ENCODE measurements at places on chromosomes 7 and 10.

DNA sequence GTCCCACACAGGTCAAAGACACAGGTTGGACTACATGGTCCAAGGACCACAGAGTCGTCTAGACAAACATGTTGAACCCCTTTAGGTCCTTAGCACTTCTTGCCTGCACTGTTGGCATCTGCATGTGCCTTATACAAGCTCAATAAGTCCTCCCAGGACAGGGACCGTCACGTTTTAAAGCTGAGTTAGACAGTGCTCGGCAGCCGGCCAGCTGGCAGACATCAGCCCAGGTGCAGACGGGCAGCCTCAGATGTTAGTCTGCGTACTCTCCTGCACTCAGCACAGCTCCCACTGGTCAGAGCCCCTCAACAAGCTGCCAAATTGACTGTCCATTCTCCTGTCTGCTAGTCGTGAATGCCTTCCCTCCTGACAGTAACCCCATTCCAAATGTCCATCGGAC is 34.9 kb downstream of the PARP12 start:
- DNase-seq = no peak

DNA sequence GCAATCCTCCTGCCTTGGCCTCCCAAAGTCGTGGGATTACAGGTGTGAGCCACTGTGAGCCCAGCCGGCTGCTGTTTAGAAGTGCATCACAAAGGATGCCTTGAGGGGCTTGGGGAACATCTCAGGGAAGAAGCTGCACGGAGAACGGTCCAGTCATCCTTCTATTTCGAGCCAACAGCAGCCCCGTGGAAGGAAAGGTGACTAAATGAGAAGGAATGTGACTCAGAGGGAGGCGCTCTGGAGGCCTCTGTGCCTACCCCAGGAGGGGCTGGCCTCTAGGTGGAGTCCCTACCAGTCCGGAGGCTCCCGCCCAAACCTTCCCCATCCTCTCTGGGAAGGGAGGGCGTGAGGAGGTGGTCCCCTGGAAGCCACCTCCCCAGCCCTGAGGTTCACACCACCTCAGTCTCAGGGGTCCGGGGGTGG is 76.2 kb downstream of the CTBP2 start:
- DNase-seq = peak; percentile 90

DNA sequence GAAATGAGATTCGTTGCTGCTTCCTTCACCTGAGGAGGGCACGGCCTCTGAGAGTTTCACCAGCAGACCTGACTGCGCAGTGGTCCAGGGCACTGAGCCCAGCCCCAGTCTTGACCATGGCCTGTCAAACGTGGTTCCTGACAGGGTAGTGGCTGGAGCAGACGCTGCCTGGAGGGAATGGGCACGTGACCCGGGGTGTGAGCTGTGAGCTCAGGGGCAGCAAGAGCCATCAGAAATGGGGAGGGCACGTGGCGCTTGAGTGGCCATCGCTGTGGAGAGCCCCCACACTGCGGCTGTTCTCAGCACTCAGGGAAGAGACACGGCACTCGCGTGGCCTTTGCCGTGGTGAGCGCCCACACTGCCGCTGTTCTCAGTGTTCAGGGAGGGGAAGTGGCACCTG is 12.0 kb downstream of the FAM20C start:
- no peak for DNase-seq

DNA sequence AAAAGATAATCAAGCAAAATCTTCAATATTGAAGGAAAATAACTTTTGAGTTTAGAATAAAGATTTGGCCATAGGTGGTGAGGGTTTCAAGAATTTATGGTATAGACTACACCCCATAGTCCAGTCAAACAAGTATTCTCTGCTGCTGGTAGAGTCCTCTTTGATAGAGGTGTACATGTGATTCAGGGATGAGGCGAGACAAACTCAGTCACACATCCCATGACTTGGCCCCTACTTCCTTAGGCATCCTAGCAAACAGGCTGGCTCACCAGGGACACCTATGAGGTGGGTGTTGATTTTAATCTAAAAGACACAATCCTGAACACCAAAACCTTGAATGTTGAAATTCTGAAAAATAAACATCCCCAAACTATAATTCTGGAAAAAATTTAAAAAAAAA is 78.1 kb upstream of the SLC25A13 start:
- no peak for DNase-seq

DNA sequence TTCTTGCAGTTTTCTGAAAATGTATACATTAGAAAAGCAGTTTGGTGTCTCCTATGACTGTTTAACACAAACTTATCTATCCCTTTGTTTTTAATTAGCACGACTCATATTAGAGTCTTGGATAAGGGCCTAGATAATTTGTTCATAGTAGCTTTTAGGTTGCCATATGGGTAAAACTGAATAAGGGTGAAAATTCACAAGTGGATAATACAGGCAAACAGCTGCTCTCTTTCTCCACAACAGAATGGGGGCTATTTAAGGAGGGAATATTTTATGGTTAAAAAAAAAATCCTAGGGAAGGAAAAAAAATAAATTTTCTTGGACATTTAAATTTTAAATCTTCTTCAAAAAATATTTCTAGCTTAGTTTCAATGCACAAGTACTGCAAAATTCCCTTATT is 1416.1 kb downstream of the GATA3 start:
- no peak for DNase-seq

GRCh38 chr10:119408969-119409371 is 133.5 kb downstream of the RGS10 start:
- no peak for DNase-seq

DNA sequence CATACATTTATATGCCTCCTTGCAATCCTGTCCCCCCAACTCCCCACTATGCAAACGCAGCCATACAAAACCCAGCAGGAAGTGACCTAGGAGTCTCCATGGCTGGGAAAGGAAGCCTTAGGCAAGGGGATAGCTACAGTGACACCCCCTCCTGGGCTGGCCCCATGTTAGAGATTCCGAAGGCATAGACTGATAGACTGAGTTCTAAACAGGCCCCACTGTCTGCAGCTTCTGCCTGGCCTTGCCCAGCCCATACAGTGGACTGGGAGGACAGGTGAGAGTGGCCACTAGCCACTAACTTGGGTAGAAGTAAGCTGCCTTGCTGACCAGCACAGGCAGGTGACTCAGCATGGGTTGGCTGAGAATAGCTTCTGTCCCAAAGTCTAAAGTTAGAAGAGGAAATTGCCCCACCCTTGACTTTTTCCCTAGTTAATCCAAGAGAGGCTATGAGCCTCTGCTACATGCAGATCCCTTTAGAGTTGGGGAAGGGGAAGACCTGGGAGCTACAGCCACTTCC is 106.3 kb downstream of the C10orf105 start:
- DNase-seq = peak; percentile 18

DNA sequence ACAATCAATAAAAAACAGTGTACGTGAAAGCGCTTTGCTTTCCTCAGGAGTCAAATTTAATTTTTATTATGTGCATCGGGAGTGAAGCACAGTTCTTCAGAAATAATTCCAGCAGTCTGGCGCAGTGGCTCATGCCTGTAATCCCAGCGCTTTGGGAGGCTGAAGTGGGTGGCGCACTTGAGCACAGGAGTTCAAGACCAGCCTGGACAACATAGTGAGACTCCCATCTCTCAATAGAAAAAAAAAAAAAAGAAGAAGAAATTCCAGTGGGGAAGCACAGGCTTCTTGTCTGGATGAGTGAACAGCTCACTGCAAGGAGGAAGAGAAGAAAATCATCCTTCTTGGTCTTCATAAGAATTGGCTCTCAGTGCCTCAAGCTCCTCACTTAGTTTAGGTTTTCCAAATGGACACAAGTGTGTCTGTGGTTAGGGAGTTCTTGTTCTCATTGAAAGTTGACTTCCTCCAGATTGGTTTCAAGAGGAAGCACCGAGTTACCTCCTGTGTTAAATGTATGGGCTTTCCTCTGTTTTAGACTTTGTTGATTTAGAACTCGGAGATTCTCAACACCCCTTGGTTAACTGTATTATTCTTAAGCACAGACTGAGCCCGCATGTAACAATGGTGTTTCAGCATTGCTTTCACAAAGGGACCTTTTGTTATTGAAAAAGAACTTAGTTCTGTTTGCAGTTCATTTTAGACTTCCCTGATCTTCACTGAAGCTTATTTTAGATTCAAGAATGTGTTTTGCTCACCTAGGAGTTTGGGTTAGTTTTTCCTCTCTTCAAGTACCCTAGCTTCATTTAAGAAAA is 28.0 kb downstream of the LMTK2 start:
- DNase-seq = no peak

DNA sequence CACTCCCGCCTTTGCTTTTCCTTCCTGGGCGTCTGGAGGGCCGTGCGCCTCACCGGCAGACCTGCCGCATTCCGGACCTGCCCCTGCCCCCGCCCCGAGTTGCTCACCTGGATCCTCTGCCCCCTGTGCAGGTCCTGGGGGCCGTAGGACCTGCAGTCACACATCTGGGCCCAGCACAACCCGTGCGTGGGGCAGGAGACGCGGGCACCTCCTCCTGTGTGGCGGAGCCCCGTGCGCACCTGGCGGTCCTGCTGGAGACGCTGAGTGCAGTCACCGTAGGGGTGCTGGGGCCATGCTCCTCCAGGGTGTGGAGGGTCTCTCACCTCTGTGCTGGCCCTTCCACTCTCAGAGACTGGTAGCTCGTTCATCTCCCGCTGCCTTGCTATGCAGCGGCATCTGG is 85.5 kb downstream of the DNAJB6 start:
- DNase-seq = no peak

GRCh38 chr7:95436407-95436806 is 1.6 kb upstream of the PON2 start:
- no peak for DNase-seq

DNA sequence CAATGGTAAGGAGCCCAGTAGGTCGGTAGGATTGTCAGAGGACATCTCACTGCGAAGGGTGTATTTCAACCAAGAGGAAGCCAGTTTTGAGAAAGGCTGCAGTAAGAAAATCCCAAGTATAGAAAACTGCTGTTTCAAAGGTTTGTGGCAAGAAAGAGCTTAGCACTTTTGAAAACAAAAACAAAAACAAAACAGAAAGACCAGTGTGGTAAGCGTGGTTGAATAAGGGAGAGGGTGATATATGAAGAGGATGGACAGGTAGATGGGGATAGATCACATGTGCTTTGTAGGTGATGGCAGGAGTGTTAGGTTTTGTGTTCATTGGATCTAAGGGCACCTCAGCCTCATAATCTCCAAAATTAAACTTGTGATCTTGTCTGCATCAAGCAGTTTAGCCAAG is 141.6 kb upstream of the WNT16 start:
- no peak for DNase-seq

DNA sequence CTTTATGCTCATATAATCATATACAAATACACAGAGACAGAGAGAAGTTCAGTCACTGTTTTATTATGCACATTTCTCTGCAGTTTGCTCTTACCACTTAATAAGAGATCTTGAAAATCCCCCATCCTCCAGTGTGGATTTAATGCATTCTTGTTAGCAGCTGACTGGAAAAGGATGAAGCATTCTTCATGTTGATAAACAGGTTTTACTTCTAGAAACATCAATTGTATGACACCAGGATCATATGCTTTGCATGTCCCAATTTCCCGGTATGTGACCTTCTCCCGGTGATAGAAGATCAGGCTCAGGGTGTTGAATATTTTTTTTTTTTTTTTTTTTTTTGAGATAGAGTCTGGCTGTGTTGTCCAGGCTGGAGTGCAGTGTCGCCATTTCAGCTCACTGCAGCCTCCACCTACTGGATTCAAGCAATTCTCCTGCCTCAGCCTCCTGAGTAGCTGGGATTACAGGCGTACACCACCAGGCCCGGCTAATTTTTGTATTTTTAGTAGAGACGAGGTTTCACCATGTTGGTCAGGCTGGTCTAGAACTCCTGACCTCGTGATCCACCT is 6.2 kb upstream of the CREB3L2 start:
- no peak for DNase-seq

DNA sequence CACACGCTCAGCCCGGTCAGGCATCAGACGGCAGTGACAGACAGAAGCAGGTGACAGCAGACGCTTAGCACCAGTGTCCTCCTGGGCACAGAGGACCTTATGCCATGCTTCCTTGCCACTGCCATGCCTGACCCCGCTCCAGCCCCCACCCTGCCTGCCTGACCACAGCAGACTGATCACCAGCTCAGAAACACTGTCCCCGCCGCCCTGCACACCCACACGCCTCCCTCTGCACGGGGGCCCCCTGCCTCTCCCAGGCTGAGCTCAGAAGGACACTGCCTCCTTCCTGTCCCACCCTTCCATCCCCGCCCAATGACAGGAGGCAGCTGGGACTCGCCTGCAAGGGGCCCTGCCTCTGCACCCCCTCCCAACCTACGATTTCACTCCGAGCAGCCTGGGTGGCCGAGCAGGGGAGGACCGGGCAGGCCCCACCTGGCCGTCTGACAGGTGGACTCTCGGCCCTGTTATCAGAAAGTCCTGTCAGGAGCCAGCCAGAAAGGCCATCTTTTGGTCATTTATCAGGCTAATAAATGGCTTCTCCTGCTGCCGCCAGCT is 183.4 kb downstream of the ELFN1 start:
- DNase-seq = no peak

- DNase-seq = peak; percentile 46
These were observed 166.6 kb downstream of the ARHGAP21 start for GRCh38 chr10:24556750-24557742.

- no peak for DNase-seq
These were observed 55.2 kb upstream of the SLC35B4 start for GRCh38 chr7:134371971-134372370.

- DNase-seq = no peak
These were observed 106.8 kb downstream of the ARHGAP22 start for GRCh38 chr10:48497780-48498770.

DNA sequence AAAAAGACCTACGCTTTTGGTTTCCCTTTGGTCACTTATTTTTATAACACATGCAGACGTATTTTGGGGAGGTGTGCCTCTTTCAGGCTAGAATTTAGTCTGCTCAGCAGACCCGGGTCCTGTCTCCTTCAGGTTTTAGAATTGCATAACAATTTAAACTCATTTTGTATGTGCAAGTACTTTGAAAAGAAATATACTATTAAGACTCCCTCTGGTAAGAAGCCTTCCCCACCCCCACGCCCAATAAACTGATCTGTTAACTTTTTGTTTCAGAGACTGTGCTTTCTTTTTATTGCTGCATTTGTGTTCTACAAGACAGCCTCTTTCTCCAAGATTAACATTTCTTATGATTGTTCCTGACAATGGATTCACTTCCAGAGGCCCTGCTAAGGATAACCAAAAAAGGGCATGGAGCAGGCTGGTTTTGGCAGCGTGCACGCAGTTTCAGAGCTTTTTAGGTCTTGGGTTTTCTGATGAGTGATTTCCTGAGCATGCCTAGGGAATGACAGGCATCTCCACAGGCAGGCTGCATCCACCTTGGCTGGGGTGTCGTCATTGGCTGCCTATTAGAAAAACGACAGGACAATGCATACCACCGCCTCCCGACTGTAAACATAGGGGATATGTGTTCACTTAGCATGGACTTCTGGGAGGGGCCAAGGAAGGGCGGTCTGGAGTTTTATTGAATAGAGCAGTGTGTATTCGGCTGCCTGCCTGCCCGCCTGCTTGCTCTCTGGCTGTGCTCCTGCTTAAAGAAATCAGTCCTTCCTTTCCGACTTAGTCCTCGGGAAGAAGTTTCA is at the start of gene CALD1:
TSS of gene CALD1 (plus strand) at position 694 of the 800 bp plus-strand sequence. CDS start 88,100 bp downstream, outside the sequence.
- peak; percentile 100 for DNase-seq

GRCh38 chr10:114261076-114261475 is 22.0 kb downstream of the VWA2 start:
- peak; percentile 77 for DNase-seq

- peak; percentile 75 for DNase-seq
These were observed 37.4 kb upstream of the DUSP5 start for GRCh38 chr10:110460111-110460809.

- no peak for DNase-seq
These were observed 24.0 kb upstream of the GPNMB start for GRCh38 chr7:23222439-23223030.

- DNase-seq = no peak
These were observed 194.5 kb upstream of the GALNT17 start for GRCh38 chr7:70937424-70937823.

All from Daoy (cell line).